ENCODE measurements at places on chromosomes 6 and 20.

DNA sequence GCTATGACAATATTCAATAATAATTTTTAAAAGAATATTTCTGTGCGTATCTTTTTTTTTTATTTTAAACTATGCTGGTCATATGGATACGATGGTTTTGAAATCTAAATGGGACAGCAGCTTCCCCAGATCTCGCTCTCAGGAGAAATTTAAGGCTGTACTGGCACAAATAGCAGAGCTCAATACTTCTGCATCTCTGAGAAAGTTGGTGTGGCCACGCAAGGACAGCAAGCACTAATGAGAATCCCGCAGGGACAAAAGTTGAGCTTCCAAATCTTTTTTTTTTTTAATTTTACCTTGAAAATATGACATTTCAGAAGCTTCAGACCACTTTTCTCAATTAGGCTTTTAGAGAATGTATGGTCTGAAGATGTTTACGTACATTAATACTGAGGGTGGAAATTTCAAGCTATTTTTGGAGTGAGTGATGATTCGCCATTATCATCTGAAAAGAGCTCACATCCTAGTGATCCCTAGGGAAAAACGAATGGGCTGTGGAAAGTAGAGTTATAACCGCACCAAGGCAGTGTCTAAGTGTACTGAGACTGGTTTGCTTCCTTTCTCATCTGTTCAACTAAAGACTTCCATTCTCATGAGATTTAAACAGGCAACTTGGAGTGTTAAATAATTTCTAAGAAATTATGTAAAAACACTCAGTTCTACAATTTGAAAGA, 840.0 kb downstream of the C6orf118 start:
- DNase-seq = no peak

GRCh38 chr6:157757430-157758403, 65.3 kb upstream of the SNX9 start:
- DNase-seq = no peak

DNA sequence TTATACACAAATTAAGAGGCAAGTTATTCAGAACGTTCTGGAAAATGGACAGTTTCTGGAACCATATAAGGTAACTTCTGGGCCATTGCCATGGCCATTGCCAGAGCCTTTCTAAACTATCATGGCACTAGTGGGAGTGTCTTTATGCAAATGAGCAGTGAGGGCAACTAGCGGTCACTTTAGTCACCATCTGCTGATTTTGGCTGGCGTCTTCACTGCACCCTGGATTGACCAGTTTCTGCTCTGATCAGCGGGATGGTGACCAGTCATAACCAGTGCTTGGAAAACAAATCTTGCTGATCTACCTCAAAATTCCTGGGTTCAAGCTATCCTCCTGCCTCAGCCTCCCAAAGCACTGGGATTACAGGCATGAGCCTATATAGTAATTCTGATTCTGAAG, 7.3 kb upstream of the SNTA1 start:
- DNase-seq = no peak

DNA sequence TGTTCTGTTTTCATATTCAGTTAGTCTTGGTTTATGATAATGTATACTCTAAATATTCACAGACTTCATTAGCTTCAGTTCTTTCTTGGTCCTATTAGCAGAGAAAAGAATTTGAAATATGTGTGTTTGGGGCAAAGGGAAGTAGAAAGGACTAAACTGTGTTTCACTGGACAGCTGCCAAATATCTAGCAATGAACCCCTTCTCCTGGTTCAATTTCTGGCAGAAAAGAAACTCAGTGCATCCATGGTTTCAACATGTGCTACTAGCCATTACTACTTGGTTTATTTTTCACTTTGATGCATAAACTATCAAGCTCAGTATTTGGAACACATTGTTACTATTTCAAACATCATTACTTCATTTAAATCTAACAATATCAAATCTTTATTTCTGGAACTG, 43.6 kb downstream of the FBXL4 start:
- DNase-seq = no peak

- no peak for DNase-seq
These were observed 19.0 kb upstream of the SERINC3 start for GRCh38 chr20:44540834-44541233.

GRCh38 chr20:25226433-25227316, 21.2 kb upstream of the PYGB start:
- no peak for DNase-seq

DNA sequence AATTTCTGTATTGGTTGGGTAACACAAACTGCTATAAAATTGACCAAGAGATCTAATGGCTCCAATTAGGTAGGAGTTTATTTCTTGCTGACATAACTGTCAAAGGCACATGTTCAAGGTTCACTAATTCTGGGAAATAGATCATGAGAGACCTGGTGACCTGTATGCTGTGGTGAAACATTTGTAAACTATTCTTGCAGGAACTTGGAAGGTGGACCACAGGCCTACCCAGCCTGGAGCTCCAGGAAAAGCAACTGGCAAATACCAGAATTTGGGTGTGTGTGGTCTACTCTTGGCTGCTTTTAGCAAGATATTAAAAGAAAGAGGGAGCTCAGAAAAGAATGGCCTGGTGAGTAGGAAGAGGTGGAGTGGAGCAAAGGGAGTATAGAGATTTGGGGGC, 184.6 kb downstream of the QKI start:
- no peak for DNase-seq

- no peak for DNase-seq
These were observed 44.5 kb downstream of the ATG5 start for GRCh38 chr6:106281088-106281487.

GRCh38 chr6:141932685-141933084, 200.0 kb upstream of the GJE1 start:
- DNase-seq = no peak

- no peak for DNase-seq
These were observed 32.8 kb upstream of the SMIM8 start for GRCh38 chr6:87289571-87289970.

DNA sequence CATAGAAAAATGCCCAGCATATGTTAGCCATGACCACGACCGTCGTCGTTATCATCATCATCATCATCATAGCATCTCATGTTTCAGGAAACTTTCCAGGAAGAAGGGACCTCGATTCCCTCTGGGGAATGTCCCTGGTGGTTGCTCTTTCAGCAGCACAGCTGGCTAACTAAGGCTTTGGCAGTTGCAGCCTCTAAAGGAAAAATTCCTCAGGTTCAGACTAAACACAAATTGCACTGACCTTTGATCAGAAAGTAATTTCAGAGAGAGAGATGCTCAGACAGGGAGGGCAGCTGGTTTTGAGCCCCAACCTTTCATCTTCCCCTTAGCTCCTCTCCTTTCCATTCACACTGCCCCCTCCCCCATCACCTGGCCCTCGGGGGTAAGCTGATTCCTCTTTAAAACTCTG, 5.6 kb upstream of the CFB start:
- DNase-seq = no peak

- DNase-seq = no peak
These were observed 96.7 kb downstream of the PHF3 start for GRCh38 chr6:63732336-63732735.

DNA sequence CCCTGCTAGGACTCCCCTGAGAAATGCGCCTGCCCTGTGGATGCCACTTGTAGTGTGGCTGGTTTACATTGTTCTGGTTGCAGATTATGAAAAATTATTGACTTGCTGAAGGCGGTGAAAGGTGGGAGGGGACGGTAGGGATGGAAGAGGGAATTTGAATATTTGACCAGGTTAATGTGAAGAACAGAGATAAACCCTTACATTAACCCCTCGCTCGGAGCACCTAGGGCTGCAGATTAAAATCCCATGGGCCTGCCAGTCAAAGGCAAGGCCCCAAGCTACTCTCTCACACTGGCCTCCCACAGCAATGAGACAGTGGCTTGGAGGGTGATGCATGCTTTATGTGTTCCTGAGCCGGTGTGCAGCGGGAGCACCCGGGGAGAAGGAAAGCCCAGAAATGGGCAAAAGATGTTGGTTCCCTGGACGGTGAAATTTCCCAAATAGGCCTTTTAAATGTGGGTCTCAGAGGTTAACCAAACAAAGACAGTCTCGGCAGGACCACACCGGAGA, 2.5 kb downstream of the FOXF2 start:
- DNase-seq = no peak

DNA sequence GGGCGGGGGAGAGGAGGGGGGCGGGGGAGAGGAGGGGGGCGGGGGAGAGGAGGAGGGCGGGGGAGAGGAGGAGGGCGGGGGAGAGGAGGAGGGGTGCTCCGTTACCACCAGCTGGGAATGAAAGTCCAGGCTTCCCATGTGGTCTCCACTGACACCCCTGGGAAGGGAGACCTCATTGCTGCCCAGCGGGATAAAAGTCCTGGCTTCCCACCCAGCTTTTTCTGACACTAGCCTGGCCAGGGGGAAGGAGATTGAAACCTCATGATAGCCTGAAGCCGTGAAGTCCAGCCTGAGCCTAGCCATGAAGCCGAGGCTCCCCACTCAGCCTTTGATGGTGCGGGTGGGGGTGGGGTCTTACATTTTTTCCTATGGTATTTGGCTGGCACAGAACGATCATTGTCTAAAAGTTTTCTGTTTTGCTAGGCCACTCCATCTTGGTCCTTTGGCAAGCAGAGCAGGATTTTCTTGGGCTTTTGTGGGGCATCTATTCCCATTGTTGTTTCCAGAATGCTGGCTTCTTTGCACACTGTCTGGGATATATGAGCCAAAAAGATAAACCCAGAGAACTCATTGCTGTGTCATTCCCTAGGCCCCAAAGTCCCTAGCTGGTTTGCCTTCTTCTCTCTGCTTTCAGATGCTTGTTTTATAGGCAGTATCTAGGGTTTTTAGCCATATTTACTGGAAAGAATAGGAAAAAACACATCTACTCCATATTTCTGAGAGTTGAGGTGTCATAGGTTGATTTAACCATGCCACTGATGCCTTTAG, 67.9 kb upstream of the RNF24 start:
- no peak for DNase-seq

DNA sequence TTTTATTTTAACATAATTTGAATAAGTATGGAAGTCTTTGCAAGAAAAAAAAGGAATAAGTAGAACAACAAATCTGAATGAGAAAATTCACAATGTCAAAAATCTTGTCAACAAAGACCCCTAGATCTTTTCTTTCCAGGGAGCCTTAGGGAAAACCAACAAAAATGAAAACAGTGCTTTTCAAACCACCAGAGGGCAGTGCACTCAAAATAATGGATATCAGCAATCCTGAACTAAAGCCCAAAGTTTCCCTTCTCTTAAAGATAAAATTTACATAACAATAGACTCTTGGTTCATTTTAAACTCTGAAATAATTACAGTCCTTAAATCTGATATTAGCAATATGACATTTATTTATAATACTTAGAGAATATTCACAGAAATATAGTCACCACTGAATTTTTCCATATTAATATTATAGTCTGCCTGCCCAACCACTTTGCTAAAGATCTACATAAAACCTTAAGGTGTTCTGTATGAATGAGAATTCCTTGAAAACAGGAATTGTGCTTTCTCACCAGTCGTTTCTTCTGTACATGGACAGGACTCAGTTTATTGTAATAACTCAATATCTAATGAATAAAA, 105.3 kb upstream of the BMP5 start:
- peak; percentile 3 for DNase-seq

DNA sequence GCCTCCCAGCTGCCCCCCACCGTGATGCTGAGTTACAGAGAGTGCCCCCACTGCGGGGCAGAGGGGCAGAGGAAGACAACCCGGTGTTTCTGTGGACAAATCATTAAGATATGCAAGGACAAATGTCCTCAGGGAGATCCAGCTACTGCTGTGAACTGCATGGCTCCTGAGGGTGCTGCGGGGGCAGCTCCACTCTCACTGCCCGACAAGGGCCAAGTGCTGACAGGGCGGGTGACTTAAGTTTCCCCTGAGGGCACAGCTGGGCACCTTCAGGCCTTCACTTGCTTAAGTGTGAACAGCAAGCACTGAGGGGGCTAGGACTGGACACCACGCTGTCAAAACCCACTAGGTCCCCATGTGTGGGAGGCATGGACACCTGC, 26.2 kb upstream of the TCFL5 start:
- DNase-seq = no peak

DNA sequence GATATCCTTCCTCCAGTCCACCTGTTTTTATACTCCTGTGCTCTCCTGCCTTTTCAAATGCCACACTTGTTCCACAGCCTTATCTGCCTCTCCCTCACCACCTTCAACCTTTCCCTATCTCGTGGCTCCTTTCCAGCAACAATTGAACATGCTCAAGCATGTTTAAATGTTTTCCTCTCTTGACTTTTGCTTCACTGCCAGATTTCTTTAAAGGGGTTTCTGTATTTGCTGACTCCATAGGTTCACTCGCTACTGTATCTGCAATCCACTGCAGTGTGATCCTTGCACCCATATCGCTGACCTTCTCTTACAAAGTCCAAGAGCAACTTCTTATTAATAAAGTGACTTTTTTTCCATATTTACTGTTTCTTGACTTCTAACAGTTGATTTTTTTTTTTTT, 11.2 kb upstream of the GMNN start:
- DNase-seq = no peak

- DNase-seq = no peak
These were observed 11.5 kb upstream of the BLOC1S5 start for GRCh38 chr6:8075704-8076103.

DNA sequence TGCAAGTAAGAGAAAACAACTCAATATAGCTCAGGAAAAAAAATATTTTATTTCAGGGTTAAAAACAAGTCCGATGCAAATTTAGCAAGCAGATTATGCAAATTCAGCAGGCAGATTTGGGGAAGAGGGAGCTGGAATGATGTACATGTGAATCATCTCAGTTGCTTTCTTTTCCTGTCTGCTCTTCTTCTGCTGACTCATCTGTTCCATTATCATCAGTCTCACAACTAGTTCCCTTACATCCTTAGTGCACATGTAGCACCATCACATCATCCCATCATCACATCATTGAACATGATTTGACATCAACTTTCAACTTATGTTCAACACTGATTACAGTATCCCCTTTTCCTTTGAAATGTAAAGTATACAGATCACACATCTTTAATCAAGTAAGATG, 11.5 kb upstream of the DEFB113 start:
- DNase-seq = no peak

DNA sequence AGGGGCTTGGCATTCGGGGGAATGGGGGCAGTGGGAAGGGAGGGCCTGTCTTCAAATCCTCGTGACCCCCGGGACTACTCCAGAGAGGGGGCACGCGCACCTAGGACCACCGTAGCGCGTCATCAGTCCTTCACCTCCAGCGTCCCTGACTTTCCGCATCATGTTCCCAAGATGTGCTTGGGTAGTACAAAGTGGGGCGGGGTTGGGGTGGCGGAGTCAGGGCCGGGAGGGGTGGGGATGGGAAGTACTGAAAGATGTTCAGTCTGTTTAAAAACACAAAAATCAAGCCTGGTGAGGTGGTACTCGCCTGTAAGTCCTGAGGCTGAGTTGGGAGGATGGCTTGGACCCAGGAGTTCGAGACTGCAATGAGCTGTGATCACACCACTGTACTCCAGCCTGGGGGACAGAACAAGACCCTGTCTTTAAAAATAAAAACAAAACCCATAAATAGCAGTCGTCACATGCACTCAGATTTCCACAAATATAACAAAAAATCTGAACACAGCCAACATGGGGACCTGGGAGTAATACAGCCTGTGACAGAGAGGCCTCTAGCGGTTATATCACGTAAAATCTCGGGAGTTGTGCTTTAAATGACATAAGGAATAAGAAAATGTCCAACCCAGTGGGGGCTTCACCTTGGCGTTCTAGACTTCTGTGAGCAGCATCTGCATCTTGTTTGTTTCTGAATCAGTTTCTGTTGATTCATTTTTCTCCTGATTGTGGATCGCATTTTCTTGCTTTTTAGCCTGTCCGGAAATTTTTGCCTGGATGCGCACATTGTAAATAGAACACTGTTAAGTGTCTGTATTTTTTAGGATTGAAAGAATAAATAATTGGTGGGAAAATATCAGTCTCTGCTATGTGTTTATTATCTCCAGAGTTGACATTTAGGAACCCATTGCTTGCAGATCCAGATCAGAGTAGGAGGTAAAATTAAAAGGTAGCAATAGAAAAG, 698 bp upstream of the LRP11 start:
- DNase-seq = peak; percentile 45

- DNase-seq = no peak
These were observed 79.5 kb downstream of the SESN1 start for GRCh38 chr6:109015176-109015575.
